ENCODE measurements at places on chromosomes 6 and 20.

- peak; percentile 64 for DNase-seq
Observed at GRCh38 chr6:111057074-111057752, 30.1 kb upstream of the SLC16A10 start.

DNA sequence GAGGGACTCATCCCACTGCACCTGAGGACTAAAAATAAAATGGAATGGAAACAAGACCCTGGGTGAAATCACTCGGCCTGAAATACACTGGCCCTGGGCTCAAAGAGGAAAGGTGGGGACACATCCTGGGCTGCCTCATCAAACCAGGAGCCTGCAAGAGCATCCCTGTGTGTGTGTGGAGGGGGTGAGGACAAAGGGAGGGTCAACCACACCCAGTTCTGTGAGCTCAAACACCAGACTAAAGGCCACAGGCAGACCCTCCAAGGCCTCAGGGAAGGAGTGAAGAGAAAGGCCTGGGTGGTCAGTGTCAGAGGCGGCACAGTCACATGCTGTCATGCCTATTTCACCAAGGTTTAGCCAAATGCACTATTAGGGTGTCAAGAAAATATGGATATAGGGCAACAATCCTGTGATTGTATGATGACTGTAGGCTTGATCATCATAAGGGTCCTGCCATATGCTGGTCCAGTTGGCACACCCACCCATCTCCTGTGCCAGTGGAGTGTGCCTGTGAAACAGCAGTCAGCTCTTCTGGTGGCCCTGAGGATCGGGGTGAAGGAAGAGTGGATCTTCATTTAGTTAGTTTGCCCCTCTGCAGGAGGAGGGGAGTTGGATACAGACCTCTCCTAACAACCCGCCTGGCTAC, 28.9 kb downstream of the SRSF3 start:
- DNase-seq, result no peak

DNA sequence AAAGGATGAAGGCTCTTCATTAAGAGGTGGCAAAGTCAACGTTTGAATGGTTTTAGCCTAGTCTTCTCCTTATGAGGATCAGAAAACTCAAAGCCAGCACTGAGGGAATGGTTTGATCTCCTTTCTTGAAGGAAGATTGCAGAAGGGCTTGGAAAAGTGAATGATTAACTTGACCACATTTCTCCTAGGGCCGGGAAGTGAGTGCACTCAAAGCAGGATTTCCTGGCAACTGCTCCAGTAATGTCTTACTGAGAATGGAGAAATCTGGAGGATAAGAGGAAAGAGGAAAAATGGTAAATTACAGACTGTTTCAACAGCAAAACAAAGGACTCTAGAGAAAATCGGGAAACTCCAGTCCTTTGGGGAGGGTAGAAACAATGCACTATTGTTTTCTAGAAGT, 189.0 kb upstream of the FOXA2 start:
- no peak for DNase-seq

DNA sequence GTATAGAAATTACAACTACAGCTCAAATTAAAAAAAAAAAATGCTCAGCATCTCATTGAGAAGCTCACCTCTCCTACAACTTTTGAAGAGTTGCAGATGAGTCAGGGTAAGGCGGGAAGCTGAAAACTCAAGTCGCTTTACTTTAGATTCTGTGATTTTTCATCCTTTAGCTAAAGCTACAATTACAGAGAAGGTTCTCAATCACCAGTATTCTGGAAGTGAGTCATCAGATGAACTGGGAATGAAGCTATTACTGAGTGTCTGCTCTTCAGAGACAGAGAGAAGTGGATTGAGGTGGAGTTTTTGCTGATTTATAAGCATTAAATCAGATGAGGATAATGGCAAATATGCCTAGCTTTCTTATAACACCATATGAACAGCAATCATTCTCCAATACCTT, 91.9 kb downstream of the TFAP2A start:
- DNase-seq, result no peak

DNA sequence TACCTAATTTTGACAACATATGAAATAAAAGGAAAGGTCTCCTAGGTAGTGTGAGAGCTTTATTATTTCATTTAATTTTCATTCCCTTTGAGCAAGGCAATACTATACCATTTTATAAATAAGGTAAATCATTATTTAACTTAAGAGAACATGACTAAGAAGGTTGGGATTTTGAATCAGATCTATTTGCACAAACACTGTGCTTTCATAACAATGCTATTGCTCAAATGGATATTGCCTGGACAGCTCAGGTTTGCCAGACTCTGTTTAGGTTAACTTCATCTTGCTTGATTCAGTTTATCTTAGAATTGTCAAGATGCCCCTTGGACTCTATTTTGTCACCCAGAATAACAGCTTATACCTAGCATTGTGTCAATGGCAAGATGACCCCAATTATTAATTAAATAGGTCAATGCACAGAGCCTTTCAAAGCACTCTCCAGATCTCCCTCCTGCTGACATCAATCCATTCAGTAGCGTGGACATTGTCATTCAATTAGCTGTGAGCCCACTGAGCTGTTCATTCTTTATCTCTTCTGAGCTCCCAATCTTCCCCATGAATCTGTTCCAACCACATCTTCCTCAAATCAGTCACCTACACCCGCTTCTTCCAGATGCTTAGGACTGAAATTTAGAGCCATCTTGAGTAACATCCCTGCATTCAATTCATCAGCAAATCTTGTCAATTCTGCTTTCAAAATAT, 42.1 kb upstream of the TMEM30A start:
- no peak for DNase-seq

- no peak for DNase-seq
Observed at GRCh38 chr6:159483259-159483658, 209.8 kb downstream of the SOD2 start.

- DNase-seq, result no peak
Observed at GRCh38 chr6:45148711-45149341, 179.3 kb upstream of the RUNX2 start.

DNA sequence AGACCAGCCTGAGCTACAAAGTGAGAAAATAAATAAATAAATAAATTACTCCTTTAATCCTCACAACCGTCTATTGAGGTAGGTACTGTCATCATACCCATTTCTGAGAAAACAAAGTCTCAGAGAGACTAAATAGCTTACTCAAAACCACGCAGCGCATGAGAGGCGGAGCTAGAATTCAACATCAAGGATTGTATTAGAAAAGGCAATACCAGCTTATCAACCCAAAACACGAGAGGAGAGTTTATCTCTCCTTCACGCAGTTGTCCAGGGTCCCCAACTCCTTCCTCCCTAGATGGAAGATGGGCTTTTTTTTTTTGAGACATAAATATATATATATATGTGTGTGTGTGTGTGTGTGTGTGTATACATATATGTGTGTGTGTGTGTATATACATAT, 12.2 kb downstream of the HNF4A start:
- no peak for DNase-seq

- DNase-seq, result no peak
Observed at GRCh38 chr20:13298692-13299373, 77.8 kb downstream of the ISM1 start.

DNA sequence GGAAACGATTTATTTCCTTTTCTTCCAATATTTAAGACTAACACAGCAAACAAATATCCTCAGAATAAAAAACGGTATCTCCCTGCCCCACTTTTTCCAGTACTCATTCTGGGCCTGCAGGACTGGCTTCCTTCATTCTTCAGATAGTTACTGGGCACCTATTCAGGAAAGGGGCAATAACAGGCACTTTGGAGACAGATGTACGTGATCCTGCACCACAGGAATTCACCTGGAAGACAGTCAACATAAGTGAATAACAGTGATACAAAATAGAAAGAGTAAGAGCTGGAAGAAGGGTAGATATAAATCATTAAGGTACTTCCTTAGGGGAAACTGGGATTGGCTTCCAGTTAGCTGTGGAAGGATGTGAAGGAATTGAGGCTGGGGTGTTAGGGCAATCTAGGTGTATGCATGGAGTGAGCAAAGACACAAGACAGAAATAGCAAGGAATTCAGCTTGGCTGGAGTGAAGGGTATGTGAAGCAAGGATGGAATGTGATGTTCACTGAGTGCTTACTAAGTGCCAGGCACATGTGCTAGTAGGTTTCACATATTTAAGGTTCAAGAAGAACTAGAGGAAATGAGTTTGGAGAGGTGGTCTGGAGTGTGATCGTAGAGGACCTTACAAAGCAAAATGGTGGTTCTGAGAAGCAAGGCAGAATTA, 49.3 kb upstream of the FAM83C start:
- DNase-seq, result no peak

DNA sequence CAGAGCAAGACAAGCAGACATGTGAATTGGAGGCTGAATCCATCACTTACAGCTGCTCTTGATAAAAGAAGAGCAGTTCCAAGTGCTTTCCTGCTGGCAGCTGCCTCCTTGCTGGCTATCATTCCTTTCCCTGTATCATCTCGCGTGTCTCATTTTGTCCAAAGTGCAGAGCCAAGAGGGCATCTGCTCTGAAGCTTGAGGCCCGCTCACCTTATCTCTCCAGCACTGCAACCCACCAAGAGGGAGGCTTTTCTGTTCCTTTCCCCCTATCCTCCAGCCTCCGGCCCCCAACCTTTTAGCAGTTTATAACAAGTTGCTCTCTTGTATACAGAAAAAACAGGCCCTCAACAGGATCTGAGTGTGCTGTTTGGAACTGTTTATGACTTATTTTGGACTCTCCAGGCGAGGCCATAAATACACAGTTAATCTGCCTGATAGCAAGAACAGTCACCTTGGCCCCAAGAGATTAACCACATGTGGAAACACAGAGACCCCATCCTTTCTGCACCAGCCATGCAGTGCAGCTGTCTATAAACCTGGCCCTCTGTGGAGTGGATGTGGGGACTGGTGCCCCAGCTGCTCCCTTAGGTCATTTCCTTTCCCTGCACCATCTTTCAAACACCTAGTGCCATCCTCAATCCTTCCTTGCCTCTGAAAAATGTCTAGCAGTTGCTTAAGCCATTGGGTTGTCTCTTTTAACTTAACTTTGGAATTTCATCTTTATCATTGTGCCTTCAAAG, 172.5 kb upstream of the FERMT1 start:
- no peak for DNase-seq

DNA sequence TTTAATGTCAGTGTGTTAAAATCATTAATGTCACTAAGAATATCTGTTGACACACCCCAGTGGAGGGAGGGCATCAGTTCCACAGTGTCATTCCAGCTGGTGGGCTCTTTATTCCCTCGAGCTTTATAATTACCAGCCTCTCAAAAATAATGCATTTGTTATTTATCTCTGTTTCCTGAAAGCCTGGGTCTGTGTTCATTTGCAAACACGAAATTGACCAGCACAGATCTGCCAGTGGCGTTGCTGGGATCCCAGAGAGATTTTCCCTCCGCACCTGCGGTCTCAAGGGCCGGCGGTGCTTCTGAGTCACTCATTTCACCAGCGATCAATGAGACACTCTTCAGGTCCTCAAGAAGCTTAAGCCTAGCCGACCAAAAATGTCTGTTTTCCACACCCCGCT, 5.7 kb upstream of the PYGB start:
- no peak for DNase-seq

- DNase-seq, result no peak
Observed at GRCh38 chr6:24788031-24788665, 10.6 kb downstream of the ARMH2 start.

DNA sequence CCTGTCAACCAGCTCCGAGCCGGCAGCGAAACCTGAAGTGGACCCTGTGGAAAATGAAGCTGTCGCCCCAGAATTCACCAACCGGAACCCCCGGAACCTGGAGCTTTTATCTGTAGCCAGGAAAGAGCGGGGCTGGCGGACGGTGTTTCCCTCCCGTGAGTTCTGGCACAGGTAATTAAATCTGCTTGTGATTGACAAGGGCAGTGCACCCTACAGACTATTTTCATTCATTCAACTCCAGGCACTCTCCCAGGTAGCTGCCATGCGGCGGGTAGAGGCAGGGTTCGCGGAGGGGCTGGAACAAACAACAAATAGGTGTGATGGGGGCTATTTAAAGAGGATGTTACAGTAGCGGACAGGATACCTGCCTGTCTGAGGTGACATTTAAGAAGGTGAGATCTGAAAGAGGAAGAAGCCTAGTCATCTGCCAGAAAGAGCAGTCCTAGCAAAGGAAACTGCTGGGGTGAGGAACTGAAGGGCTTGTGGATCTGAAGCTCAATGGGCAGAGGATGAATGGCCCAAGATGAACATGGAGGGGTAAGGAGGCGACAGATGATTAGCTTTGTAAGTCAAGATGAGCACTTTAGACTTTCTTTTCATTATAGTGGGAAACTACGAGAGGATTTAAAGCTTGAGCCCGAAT, 810 bp downstream of the MRPL18 start:
- no peak for DNase-seq

- DNase-seq, result peak; percentile 51
Observed at GRCh38 chr6:132684272-132684671, 25.3 kb upstream of the TAAR1 start.

- no peak for DNase-seq
Observed at GRCh38 chr6:133432021-133432989, 191.1 kb downstream of the EYA4 start.

DNA sequence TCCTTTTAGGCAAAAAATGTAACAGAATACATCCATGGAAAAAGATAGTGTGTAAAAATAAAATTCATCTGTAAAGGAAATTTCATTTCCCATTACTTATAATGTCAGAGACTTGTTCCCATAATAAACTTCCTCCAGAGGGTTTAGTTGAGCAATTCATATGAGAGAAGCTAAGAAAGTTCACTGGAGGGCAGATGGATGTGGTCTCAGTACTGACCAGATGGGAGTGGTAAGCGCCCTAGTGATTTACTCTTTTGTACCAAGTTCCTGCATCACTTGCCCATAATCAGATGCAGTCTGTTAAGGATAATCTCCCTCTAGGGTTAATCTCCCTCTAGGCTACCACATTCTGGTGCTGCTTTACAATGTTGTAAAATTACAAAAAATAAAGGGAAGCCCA, 61.7 kb downstream of the ESF1 start:
- DNase-seq, result peak; percentile 75

- DNase-seq, result no peak
Observed at GRCh38 chr20:12294678-12295077, 377.0 kb downstream of the BTBD3 start.

DNA sequence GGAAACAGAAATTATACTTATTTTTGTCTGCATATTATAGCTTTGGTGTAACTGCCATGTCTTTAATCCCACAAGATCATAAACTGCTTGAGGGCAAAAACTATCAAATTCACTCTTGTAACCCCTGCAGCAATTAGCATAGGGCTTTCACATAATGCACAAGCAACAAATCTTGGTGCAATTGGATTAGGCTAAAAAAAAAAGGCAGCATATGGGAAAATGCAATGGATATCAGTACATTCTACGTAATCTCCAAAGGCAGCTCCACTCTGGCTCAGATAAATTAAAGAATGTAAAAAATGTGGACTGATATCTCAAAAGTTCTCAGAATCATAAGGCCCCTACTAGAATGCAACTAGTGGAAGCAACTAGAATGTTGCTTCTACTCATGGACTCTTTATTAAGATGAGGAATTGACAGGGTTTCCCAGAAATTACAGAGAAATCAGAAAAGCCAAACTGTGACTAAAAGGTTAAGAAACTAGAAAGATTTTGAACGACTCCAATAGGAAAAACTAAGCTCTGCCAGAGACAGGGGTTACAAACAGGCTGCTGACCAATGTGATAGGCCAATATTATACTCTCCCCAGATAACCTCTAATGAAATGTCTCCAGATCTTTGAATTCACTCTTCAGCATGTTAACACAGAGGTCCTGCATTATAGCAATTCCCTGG, 55.0 kb downstream of the FILIP1 start:
- DNase-seq, result no peak

- no peak for DNase-seq
Observed at GRCh38 chr6:109227646-109228045, 132.3 kb downstream of the CEP57L1 start.
